ENCODE measurements at places on chromosomes 6 and 20. TPM values are rescaled to one million over a fixed set of nuclear protein-coding genes. Genes with fewer than 3 reads are reported as not detected.

The MACROD2 gene
- polyA plus RNA-seq: 0.66 TPM

The SLC9A8 gene
- polyA plus RNA-seq: 4.0 TPM

The PLEKHG1 gene
- 3.5 TPM for polyA plus RNA-seq

The PPP1R3G gene
- 0.61 TPM for polyA plus RNA-seq

The EEF1A2 gene
- polyA plus RNA-seq: not detected

The LY6G6F gene
- polyA plus RNA-seq: not detected

The ARMC2 gene
- polyA plus RNA-seq: 0.24 TPM

The NOX3 gene
- not detected for polyA plus RNA-seq

The MYCT1 gene
- 4.0 TPM for polyA plus RNA-seq

The LINC00237 gene
- not detected for polyA plus RNA-seq

The PI16 gene
- polyA plus RNA-seq: 0.12 TPM

The CLPSL1 gene
- polyA plus RNA-seq: not detected
